ENCODE measurements at places on chromosomes 2 and 18. TPM values are rescaled to one million over a fixed set of nuclear protein-coding genes. Genes with fewer than 3 reads are reported as not detected.
A peak's percentile ranks its signal among the peaks of the same experiment; 100 is the strongest.

- H3K4me3 ChIP-seq, result no peak overlapping the region
- no peak overlapping the region for H3K27ac ChIP-seq
- no peaks in the 10 kb centered on the region for H3K27me3 ChIP-seq
- H3K36me3 ChIP-seq, result no peaks in the 10 kb centered on the region
These were observed 163.5 kb downstream of the NOL4 start for GRCh38 chr18:34061226-34061625.

GRCh38 chr2:75403991-75404428, 156.7 kb downstream of the EVA1A start:
- H3K27ac ChIP-seq, result no peak overlapping the region
- H3K36me3 ChIP-seq, result no peaks in the 10 kb centered on the region
- peaks cover 34% of the 10 kb centered on the region for H3K27me3 ChIP-seq
- no peak for DNase-seq
- no peaks in the 10 kb centered on the region for H3K4me1 ChIP-seq
- no peak overlapping the region for H3K4me3 ChIP-seq

- H3K36me3 ChIP-seq, result no peaks in the 10 kb centered on the region
- H3K4me3 ChIP-seq, result no peak overlapping the region
- no peaks in the 10 kb centered on the region for H3K4me1 ChIP-seq
- H3K27ac ChIP-seq, result no peak overlapping the region
- peaks cover 15% of the 10 kb centered on the region for H3K27me3 ChIP-seq
- DNase-seq, result no peak
These were observed 190.5 kb downstream of the LOXHD1 start for GRCh38 chr18:46466234-46467160.

- H3K4me3 ChIP-seq, result no peak overlapping the region
- no peaks in the 10 kb centered on the region for H3K27me3 ChIP-seq
- H3K4me1 ChIP-seq, result no peaks in the 10 kb centered on the region
- no peak overlapping the region for H3K27ac ChIP-seq
- DNase-seq, result no peak
These were observed 194.9 kb downstream of the LRATD1 start for GRCh38 chr2:14827226-14828023.

GRCh38 chr18:63476668-63477067, at the start of gene SERPINB5:
TSS of gene SERPINB5 (plus strand) at chr18:63476958. CDS start at chr18:63484429, 7,471 bp downstream.
- H3K4me3 ChIP-seq, result no peak within 1 kb of the TSS
- peaks cover 53% of the 10 kb centered on the region for H3K27me3 ChIP-seq
- no peak within 1 kb of the TSS for H3K27ac ChIP-seq
- no peak for DNase-seq
- H3K4me1 ChIP-seq, result no peaks in the 10 kb centered on the region

DNA sequence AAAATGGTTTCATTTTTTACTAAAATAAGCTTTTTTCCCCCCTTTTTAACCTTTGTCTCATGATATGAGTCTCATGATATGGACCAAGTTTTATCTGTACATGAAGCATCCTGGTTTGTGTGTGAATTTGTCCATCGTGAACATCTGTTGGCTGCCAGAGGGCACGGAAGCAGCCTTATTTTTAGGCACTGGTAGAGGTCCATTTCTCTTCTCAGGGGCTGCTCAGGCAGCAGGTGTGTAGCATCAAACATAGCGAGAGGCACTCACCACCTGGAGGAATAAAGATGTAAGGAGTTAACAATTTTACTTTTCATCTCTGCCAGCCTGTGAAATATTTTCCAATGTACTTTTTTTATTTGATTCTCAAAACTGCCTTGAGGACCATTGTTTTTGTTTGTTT, 134.5 kb downstream of the RHBDD1 start:
- DNase-seq, result no peak
- H3K27me3 ChIP-seq, result no peaks in the 10 kb centered on the region
- H3K27ac ChIP-seq, result peak overlapping the region; percentile 50
- peak overlapping the region; percentile 17 for H3K4me3 ChIP-seq
- peaks cover 16% of the 10 kb centered on the region for H3K4me1 ChIP-seq
- peaks cover 6% of the 10 kb centered on the region for H3K36me3 ChIP-seq

GRCh38 chr2:26503231-26503880, 25.4 kb upstream of the OTOF start:
- peak; percentile 94 for DNase-seq
- peaks cover 14% of the 10 kb centered on the region for H3K4me1 ChIP-seq
- H3K36me3 ChIP-seq, result peaks cover 1% of the 10 kb centered on the region
- H3K4me3 ChIP-seq, result peak overlapping the region; percentile 69
- peak overlapping the region; percentile 84 for H3K27ac ChIP-seq

DNA sequence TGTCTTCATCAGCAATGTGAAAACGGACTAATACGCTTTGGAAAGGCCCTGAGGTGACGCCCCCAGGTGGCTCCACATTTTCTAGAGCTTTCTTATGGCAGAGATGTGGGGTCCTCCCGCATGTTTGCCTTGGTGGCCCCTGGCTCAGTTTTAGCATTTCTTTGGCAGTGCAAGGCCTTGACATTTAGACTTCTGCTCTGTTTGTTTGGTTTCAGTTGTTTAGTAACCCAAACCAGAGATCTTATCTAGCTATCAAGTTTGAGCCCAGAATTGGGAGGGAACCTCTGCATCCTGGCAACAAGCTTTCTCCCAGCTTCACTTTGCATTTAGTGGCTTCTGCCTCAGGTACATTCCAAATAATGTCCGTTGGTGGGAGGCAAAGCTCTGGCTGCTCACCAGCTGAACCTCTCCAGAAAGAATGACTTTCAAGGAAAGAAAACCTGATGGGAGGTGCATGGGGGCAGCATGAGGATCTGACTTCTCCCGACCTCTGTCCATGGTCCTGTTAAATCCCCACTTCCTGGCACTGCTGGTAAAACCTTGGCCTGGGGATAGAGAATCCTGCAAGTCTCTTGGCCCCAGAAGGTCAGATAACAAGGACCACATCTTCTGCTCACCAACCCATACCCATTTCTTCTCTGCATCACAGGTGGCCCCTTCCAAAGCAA, 12.0 kb upstream of the MBP start:
- no peak overlapping the region for H3K27ac ChIP-seq
- peaks cover 34% of the 10 kb centered on the region for H3K4me1 ChIP-seq
- H3K27me3 ChIP-seq, result no peaks in the 10 kb centered on the region
- H3K36me3 ChIP-seq, result peaks cover 32% of the 10 kb centered on the region
- H3K4me3 ChIP-seq, result no peak overlapping the region
- DNase-seq, result no peak

GRCh38 chr2:223282221-223282620, 230.2 kb downstream of the KCNE4 start:
- H3K27me3 ChIP-seq, result no peaks in the 10 kb centered on the region
- no peaks in the 10 kb centered on the region for H3K4me1 ChIP-seq
- no peak overlapping the region for H3K4me3 ChIP-seq
- H3K36me3 ChIP-seq, result no peaks in the 10 kb centered on the region

- no peak overlapping the region for H3K27ac ChIP-seq
- peaks cover 3% of the 10 kb centered on the region for H3K36me3 ChIP-seq
- peaks cover 19% of the 10 kb centered on the region for H3K4me1 ChIP-seq
- no peak for DNase-seq
- no peak overlapping the region for H3K4me3 ChIP-seq
- no peaks in the 10 kb centered on the region for H3K27me3 ChIP-seq
These were observed 43.3 kb upstream of the ZFP36L2 start for GRCh38 chr2:43269706-43270105.

- H3K4me3 ChIP-seq, result no peak overlapping the region
- H3K36me3 ChIP-seq, result no peaks in the 10 kb centered on the region
- H3K27me3 ChIP-seq, result peaks cover 3% of the 10 kb centered on the region
- H3K4me1 ChIP-seq, result no peaks in the 10 kb centered on the region
These were observed 298.1 kb downstream of the TGIF1 start for GRCh38 chr18:3748086-3748485.

DNA sequence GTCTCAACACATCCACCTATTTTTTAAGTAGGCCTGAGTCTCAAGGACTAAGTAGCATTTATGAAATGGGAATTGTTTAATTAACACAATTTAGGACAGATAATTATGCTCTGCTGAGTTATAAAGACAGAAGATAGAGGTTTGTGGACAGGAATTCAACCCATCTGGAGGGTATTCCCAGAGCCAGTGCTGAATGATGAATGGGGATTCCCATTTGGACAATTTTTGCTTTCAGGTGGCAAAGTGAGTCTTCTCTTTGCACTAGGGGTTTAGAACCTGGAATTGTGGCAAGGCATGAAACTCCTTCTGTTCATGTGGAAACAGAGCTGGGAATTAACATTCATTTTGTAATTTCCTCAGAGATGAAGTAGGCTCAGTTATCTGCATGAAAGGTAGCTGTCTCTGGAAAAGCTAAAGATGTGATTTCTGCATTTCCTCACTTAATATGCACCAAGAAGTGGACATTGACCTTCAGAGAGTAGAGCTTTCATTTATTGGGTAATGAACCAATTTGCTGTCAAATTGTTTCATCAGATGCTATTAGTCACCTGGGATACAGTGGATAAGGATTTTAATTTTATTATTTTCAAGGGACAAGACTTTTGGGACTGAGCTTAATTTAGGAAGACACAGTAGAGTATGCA, 212.1 kb upstream of the NRXN1 start:
- no peaks in the 10 kb centered on the region for H3K27me3 ChIP-seq
- DNase-seq, result no peak
- no peaks in the 10 kb centered on the region for H3K4me1 ChIP-seq
- no peak overlapping the region for H3K27ac ChIP-seq

DNA sequence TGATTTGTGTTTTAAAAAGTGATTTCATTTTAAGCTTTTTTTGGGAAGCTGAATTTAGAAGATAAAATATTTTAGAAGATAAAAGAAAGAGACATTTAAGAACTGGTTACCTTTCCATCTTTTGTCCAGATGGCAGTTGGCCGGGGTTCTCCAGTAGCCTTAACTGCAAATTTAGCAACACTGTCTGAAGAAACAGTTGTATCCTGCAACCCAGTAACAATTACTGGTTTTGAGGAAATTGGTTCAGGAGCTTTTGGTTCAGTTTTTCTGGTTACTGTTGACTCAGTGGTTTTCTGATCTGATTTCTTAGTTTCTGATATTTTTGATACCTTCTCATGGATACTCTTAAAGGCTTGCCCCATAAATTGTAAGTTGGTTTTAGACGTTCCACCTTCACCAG, 49.9 kb downstream of the PLEKHA3 start:
- H3K27me3 ChIP-seq, result no peaks in the 10 kb centered on the region
- no peak overlapping the region for H3K4me3 ChIP-seq
- H3K4me1 ChIP-seq, result peaks cover 44% of the 10 kb centered on the region
- peaks cover 65% of the 10 kb centered on the region for H3K36me3 ChIP-seq

DNA sequence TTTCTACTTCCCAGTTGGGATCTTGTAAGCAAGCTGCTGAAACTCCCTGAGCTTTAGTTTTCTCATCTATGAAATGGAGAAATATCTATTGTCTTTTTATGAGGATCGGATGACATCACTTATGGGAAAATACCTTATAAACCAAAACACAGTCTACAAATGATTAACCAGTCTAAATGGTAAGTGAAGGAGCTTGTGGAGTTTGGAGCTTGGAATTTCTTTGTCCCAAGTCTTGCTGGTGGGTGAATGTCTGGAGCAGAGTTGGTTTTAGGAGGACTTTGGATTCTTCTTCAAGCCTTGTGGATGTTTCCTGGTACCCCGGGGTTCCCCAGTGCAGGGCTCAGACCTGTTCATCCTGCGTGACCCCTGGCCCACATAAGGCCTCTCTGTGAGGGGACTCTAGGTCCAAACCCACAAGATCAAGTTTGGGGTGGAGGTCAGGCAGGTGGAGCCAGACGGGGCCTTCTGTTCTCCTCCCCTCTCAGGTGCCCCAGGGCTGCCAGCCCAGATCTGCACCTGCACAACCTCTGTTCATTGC, 43.2 kb downstream of the FOSL2 start:
- no peaks in the 10 kb centered on the region for H3K27me3 ChIP-seq
- H3K4me1 ChIP-seq, result peaks cover 59% of the 10 kb centered on the region
- no peak overlapping the region for H3K27ac ChIP-seq
- H3K4me3 ChIP-seq, result no peak overlapping the region
- no peak for DNase-seq
- H3K36me3 ChIP-seq, result peaks cover 12% of the 10 kb centered on the region

DNA sequence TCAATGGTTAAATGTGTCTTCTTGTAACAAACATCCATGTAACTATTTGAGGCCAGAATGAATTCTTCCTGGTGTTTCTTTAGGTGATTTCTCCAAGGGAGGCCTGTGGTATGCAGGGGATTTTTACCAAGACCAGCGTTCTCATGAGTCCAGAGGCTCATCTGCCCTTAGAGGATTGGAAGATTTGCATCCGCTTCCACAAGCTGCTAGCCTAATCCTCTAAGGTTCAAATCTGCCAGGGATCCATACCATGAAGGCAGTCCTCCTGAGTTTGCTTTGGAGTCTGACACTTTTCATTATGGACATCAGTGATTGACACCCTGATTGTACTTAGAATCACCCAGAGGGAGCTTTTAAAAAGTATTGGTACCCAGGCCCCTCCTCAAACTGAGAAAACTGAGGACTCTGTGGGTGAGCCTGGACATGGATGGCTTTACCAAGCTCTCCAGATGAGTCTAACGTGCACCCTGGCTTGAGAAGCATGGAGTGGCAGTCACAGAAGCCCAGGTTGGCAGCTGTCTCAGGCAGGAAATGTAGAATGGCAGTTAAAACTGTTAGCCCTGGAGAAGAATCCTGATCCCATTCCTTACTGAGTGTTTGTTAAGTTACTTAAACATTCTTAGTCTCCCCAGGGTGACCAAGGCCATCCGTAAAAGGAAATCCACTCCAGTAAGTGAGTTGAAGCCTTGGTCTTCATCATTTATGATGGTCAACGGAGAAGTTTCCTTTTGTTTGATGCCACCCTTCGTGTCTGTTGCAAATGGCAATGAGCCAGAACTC, 95.3 kb upstream of the RMDN2 start:
- H3K27me3 ChIP-seq, result no peaks in the 10 kb centered on the region
- no peaks in the 10 kb centered on the region for H3K36me3 ChIP-seq

DNA sequence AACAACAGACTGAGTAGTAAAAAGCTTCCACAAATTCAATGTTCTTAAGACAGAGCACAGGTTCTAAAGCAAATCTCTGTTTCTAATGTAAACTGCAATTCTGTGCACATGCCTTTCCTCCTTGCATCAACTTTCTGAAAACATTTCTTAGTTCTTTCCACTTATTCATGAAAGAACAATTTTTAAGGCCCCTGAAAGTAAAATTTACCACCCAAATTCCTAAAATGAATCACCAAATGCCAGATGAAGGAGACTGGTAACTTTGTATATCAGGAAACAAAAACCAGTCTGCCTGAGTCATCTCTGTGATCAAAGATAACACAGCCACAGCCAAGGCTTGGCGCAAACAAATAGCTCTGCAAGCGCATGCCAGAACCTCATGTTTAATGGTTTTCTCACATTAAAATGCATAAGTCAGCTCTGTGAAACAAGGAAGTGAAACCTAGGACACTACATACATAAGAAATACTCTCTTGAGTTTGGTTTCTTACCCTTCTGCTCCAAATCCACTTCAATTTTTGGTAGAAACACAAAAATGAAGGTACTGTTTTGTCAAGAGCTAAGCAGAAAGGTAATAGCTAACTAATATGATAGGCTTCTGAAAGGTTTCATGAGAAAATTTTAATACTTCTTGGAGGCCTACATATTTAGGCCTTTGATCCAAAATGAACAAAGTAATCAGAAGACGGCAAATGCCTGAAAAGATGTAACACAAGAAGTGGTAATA, 169.4 kb downstream of the THADA start:
- peaks cover 3% of the 10 kb centered on the region for H3K27me3 ChIP-seq
- H3K4me3 ChIP-seq, result peak overlapping the region; percentile 1
- H3K36me3 ChIP-seq, result peaks cover 33% of the 10 kb centered on the region
- peak; percentile 92 for DNase-seq

Gene BMP10
- total RNA-seq, result not detected

Gene TFPI
- not detected for total RNA-seq

Gene WDR43
- total RNA-seq, result 89.7 TPM

Gene CD302
- total RNA-seq, result 0.20 TPM

Gene MBD5
- total RNA-seq, result 24.6 TPM

Gene HOXD11
- total RNA-seq, result not detected

Gene EIF2AK3
- total RNA-seq, result 29.8 TPM

Gene ACMSD
- not detected for total RNA-seq

All from activated CD8-positive, alpha-beta memory T cell treated with anti-CD3 and anti-CD28 coated beads, Interleukin-2, amount 10 ng/mL, durations not matched to agents 7 days and 5 days (primary cell).